HTR-8/SVneo (cell line): ENCODE measurements at places on chromosomes 12 and 14.

DNA sequence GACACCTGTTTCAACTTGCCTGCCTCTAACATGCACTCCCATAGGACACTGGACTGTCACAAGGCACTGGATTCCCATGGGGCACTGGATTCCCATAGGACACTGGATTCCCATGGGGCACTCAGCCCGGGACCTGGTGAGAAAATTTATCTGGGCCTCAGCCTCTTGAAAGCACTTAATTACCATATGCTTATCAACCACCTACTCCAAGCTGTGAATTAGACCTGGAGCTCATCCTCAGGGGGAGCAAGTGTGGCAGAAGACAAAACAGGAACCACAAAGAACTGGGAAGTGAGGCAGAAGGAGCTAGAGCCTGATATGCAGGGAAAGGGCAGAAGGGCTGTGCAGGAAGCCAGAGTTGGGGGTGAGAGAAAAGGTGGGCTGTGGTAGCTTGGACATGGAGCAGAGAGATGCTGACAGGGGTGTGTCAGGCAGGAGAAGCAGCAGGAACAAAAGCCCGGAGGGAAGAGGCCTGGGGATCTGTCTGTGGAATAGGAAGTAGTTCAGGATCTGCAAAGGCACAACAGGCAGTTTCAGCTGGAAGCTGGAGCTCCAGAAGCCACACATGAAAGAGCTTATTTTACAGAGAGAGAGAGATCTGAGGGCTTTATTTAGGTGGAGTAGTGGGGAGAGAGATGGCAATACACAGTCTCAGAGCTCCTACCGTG, 3.1 kb downstream of the KRT82 start:
- no peak for DNase-seq

- DNase-seq = no peak
Measured at GRCh38 chr14:56854325-56854724, 44.0 kb upstream of the OTX2 start.

GRCh38 chr14:72404998-72405397, 472.8 kb downstream of the RGS6 start:
- DNase-seq = no peak

GRCh38 chr14:104678346-104678745, 11.1 kb upstream of the INF2 start:
- DNase-seq = no peak

DNA sequence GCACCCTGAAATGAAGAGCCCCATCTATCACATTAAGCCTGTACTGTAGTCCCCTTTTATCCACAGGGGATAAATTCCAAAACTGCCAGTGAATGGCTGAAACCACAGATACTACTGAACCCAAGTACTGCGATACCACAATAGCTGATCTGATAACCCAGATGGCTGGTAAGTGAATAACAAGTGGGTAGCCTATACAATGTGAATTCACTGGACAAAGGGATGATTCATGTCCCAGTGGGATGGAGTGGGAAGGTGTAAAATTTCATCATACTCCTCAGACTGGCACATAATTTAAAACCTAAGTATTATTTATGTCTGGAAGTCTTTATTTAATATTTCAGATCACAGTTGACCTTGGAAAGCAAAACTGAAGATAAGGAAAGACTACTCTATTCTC, 201.3 kb downstream of the GPHN start:
- peak; percentile 75 for DNase-seq

DNA sequence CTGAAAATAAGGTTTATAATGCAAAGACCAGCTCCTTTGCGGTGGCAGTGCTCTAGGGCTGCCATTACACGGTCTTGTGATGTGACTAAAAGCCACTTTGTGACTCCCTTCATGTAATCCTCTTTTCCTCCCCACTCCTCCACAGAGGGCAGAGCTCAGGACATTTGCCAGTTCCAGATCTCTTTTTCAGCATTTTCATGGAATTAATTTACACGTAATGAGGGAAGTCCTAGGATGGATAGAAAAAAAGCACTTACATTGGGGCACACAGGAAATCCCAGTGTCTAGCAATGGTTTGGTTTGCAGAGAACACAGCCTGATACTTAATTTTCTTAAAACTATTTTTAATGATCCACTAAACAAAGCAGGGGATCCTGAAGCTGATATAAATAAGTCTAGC, 17.5 kb upstream of the ATF1 start:
- no peak for DNase-seq

DNA sequence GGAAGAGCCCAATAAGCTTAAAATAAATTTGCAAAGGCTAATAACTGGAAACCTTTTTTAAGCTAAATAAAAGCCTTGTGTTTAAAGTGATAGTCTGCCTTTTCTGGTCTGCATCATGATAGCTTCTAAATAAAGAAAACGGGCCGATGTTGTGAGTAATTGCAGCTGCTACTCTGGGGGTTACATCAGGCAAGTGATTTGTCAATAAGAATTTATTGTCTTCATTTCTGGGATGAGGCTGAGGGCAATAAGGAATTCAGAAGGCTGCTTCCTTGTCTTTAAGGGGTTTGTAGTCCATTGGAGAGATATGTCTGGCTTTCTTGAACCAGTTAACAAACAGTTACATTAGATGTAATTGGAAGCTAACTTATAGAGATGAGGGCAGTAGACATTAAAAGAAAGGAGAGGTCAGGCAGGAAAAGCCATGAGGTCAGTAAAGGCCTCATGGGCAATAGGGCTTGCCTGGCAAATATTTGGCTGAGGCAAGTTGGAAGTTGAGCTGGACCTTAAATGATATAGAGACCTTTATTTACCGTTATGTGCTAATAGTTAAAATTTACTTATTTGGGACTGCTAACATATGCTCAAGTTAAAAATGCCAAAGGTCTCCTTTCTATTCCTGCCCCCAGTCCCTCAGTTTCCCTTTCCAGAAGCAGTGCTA, 85.0 kb downstream of the CRADD start:
- DNase-seq = no peak

DNA sequence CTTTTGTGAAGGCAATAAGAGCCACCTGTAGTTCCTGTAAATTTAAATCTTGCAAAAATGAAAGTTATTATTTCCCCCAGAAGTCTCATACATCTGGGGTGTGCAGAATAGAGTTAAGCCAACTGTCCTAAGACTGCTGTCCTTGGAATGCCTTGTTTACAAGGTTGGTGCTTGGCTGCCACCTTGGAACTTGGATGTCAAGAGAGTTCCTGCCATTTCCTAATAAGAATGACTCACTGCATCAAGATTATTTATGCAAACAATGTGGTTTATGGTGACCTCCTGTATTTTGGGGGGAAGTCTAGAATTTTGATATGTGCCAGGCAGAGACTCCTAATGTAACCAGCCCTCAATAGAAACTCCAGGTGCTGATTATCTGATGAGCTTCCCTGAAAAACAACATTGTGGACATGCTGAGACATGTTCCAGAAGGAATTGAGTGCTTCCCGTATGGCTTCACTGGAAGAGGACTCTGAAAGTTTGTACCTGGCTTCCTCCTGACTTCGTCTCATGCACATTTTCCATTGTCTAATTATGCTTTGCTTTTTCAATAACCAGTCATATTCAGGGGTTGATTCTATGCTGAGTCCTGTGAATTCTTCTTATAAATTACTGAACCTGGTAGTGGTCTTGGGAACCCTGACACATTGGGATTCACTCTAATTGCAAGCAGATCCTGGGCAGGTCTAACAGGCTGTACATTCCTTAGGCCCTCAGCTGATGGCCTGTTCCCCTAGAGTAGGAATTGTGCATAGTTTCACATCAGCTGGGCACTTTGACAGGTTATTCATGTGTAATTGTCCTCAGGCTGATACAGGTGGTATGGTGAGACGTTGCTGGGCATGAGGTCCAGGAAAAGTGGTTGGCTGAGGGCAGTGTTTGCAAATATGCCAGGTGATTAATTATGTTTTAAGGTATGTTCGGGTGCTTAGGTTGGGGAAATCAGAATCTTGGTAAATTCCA, 1370.7 kb upstream of the TMEM132C start:
- no peak for DNase-seq

GRCh38 chr14:57657487-57657886, 163.8 kb upstream of the CCDC198 start:
- no peak for DNase-seq

GRCh38 chr14:69625299-69626131, 14.1 kb downstream of the SUSD6 start:
- DNase-seq = no peak

- DNase-seq = no peak
Measured at GRCh38 chr12:11702959-11703358, 53.5 kb downstream of the ETV6 start.

- no peak for DNase-seq
Measured at GRCh38 chr14:64506721-64507120, 2.2 kb downstream of the ZBTB1 start.

DNA sequence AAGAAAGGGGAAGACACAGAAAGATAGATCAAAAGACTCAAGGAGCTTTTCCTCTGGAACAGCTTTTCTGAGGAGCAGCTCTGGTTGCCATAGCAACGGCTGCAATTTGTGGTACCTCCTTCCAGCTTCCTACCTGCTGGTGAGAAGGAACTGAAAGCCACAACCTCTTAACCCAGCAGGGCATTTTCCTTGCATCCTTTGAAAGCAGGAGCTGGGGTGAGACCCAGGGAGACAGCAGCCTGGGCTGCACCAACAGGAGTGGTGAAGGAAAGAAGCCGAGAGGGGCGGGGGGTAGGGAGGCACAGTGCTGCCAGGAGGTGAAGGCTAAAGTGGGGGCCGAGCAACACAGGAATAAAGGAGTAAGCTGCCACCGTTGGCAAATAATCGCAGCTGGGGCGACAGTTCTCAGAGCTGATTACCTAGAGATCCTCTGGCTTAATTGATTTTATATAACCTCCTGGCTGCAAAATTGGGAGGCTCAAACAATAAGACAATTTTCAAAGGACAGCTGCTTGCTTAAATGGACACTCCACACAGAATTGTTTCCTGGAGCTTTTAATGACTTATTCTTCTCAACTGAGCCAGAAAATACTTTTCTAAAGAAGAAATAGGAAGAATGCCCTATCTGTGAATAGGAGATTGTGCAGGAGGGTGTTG, 129.4 kb downstream of the RPAP3 start:
- no peak for DNase-seq

- DNase-seq = no peak
Measured at GRCh38 chr12:94678849-94679248, 28.5 kb upstream of the TMCC3 start.

DNA sequence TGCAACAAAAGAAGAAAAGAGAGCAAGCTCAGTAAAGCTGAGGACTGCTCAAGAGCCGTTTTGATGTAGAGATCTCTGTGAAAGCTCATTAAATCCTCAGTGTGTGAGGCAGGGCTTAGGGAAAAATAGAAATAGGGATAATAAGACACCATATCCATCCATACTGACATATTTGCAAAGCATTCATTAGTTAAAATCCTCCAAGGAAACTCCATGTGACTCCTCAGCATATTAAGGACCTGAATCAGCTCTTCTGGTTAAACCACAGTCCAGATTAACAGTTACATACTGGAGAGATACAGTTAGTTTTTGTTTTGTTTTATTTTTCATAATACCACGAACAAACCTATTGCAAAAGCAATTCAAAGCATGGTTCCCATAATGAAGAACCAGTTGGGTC, 288.2 kb downstream of the PAWR start:
- DNase-seq = no peak

GRCh38 chr12:66915306-66915904, 236.5 kb upstream of the GRIP1 start:
- DNase-seq = no peak

DNA sequence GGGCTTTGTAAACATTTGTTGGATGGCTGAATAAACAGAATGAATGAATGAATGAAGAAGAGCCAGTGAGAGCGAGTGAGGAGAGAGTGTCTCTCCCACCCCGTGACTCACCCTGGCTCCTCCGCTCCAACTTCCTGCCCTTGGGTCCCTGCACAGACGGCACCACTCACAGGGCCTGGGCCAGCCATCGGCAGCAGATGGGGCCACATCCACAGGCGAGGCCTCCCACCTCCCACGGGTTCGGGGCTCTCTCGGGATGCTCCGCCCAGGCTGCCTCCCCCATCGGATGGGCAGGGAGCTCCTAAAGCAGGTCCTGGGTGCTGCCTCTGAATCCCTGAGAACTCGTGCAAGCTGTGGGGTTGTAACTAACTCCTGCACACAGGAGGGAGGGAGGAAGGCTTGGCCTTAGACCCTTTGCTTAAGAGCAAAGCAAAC, 41.3 kb downstream of the CCNK start:
- peak; percentile 72 for DNase-seq

DNA sequence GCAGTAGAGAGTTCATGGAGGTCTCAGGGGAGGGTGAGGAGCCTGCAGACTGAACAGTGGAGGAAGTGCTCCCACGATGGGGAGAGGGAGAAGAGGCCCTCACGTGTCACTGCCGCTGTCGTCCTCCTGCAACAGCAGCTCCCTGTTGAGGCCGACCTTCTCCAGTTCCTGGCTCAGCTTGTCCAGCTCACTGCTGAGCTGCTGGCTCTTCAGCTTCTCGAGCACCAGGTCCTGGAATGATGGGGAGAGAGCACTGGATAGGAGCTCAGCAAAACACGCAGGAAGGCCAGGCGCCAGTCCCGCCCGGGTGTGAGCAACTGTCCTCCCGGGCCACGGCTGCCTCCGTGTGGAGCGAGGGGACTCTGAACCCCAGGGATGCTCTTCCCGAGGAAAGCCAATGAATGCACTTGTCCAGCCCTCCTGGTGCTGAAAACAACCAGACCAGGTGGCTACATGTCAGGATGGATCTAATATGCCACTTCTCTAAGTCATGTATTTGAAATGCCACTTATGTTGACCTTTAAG, 65.3 kb upstream of the GPR68 start:
- no peak for DNase-seq

GRCh38 chr14:68922886-68923285, 56.2 kb downstream of the ACTN1 start:
- no peak for DNase-seq

GRCh38 chr12:93571925-93572711, at the start of gene SOCS2:
Gene SOCS2, plus strand, starts transcription at chr12:93572675. Its CDS starts 223 bp downstream, at chr12:93572898.
- DNase-seq = no peak

DNA sequence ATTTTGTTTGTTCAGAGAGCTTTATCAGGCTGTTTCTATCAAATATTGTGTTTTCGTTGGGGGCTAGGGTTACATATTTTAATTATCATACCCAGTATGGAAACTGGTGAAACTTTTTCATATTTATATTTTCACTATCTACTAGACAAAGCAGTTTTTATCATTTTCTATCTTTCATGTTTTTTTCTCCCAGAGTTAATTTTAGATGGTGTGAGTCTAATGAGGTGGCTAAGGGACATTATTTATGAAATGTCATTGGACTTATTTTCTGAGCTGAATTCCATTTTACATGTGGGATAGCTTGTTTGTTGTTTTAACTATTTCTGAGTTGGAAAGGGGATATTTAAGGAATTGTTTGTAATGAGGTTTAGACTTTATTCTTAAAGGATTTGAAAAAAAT, 100.3 kb downstream of the TMTC2 start:
- no peak for DNase-seq
